ENCODE measurements at places on chromosomes 13 and 19.
A peak's percentile ranks its signal among the peaks of the same experiment; 100 is the strongest.

DNA sequence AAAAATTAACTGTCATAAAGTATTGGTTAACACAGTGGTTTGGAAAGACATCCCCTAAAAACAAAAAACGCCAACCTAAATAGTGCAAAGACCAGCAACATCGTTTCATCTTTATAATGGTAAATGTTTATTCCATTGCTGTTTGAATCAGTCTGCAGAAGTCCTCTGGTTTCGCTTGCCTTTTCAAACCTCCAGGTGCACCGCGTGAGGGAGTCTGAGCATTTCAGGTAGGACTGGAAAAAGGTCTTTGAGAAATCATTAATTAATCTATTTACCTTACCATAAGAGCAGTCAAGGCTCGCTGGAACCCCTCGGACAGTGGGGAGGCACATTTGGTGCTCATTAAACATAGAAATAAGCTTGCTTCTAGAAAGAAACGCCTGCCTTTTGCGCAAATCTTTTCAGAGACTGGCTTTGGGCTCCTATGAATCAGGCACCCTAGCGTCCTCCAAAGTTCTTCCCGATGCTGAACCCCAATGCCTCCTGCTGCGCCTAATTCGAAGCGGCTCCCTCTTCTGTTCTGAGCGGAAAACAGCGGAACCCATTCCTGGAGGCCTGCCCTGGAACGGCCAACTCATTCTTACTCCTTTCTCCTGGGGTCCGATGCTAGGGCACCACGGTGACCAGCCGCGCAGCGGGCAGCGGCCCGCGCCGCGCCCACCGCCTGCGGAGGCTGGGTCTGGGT lies 951 bp upstream of the MTUS2 start:
- DNase-seq: no peak

DNA sequence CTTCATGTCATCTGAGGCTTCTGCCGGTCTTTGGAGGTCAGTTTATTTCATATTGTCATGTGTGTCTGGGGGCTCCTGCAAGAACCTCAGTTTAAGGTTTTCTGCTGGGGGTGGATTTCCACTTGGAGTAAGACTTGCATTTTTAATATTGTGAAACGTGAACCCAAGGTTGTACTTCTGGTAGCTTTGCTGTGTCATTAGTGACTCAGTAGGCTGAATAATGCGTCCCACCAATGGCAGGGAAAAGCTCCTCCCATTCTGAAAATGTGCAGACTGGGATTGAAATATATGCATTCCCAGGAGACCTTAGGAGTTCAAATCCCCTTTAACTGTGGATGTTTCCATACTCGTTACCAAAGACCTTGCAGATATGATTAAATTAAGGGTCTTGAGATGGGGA lies 46.2 kb downstream of the ING1 start:
- no peak for DNase-seq

DNA sequence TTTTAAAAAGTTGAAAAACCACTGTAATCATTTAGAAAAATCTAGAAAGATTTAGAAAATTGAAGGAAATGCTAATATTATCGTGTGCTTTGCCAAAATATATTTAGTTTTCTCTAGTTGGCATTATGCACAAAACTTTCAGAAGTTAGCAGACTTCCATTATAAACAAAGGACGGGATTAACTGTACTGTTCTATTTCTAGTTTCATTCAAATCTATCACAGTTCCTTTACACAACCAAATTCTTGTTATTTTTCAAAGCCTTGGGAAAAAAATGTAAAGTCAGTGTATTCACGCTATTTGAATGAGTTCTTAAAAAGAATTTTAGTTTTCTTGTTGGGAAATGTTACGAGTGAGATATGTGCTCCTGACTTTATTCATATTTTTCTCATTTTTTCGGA lies 277.8 kb downstream of the LMO7 start:
- DNase-seq: no peak

DNA sequence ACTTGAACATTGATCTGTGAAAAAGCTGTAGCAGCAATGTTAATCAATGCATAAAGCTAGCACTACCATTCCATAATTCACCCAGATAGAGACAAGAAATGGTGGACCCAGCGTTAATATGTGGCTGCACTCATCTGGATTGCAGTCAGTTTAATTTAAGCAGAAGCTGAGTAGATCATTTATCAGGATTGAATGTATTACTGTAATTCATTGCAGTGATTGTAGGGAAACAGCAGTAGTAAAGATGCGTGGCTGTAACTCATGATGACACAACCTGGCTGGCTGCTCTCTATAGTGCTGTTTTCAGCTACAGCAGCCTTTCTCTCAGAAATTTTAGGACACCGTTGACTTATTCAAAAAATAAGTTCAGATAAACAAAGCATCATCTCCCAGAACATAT lies 499.5 kb upstream of the SLITRK6 start:
- no peak for DNase-seq

GRCh38 chr13:36154567-36155291 lies 23.5 kb upstream of the DCLK1 start:
- DNase-seq: no peak

DNA sequence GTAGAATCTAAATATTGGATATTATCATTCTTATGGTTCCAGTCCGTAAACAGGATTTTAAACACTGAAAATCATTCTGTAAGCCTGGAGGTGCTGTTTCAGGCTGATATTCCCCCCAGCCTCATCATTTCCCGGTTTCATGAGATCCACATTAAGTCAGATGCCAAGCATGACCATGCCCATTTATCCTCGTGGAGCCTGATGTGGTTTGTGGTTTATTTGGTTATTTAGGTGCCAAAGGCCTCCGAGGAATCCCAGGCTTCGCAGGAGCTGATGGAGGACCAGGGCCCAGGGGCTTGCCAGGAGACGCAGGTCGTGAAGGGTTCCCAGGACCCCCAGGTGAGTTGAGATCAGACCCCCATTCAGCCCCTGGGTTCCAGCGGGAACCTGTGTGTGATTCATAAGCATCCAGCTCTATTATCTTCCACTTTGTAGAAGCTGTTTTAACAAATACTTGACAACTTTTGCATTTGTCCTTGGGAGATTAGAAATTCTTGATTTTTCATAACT lies 92.5 kb downstream of the RAB20 start:
- DNase-seq: no peak

- DNase-seq: peak; percentile 27
These were observed 5.6 kb downstream of the ATP8A2 start for GRCh38 chr13:25377244-25377962.

DNA sequence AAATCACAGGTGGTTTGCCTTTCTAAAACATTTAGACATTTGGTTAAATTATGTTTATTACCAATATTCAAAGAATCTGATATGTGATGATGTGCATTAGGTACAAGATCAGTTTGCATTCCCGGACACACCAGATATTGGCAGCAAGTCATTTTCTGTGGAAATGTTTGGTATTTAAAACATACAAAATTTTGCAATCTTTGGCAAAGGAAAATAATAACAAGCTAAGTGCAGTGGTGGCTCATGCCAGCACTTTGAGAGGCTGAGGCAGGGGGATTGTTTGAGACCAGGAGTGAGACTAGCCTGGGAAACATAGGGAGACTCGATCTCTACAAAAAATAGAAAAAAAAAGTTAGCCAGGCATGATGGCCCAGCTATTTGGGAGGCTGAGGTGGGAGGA lies 29.1 kb upstream of the TSC22D1 start:
- no peak for DNase-seq

GRCh38 chr13:98199480-98199879 lies 22.4 kb upstream of the RNF113B start:
- no peak for DNase-seq

GRCh38 chr19:2561895-2562294 lies 86.0 kb downstream of the GADD45B start:
- no peak for DNase-seq

DNA sequence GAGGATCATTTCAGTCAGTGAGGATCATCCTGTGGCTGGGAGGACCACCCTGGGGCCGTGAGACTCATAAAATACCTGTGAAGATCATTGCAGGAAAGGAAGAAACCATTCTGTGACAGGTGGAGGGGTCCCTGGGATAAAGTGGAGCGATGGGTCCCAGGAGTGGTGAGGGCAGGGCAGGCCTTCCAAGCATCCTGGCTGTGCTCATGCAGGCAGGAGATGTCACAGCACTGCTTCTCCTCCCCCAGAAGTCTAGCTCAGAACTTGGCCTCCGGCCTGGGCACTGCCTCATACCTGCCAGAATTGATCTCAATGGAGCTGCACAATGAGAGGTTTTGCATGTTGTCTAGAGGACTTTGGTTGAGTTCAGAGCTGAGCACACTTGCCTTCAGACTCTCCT lies 11.1 kb downstream of the KLK1 start:
- DNase-seq: no peak

GRCh38 chr13:24207841-24208667 lies 47.5 kb downstream of the SPATA13 start:
- DNase-seq: no peak

DNA sequence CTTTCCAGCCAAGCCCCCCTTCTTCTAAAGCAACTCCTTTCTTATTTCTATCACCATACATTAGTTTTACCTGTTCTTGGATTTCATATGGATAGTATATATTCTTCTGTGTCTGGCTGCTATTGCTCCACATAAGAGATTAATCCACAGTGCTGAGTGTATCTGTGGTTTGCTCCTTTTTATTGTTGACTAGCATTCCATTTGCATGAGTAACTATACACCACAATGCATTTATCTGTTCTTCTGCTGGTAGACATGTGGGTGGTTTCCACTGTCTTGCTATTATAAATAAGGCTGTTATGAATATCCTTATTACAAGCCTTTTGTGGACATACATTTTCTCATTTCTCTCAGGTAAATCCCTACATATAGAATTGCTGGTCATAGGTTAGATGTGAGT lies 138.2 kb downstream of the SLC7A1 start:
- DNase-seq: no peak

GRCh38 chr13:25080773-25081172 lies 15.2 kb upstream of the PABPC3 start:
- peak; percentile 93 for DNase-seq

DNA sequence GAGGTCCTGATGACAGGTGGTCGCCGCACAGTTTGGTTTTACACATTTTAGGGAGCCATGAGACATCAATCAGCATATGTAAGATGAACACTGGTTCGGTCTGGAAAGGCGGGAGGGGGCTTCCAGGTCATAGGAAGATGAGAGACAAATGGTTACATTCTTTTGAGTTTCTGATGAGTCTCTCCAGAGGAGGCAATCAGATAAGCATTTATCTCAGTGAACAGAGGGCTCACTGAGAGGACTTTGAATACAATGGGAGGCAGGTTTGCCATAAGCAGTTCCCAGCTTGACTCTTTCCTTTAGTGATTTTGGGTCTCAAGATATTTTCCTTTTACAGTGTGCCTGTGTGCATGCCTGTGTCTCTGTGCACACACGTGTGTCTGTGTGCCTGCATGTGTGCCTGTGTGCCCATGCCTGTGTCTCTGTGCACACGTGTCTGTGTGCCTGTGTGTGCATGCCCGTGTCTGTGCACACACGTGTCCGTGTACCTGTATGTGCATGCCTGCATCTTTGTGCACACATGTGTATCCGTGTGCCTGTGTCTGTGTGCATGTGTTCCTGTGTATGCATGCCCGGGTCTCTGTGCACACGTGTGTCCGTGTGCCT lies 35.5 kb upstream of the TMEM255B start:
- peak; percentile 73 for DNase-seq

GRCh38 chr19:56884441-56884840 lies 43.9 kb upstream of the PEG3 start:
- DNase-seq: no peak

GRCh38 chr13:21436582-21436981 lies 22.5 kb downstream of the ZDHHC20 start:
- no peak for DNase-seq

GRCh38 chr19:51701468-51702100 lies 8.5 kb downstream of the SPACA6 start:
- peak; percentile 81 for DNase-seq

DNA sequence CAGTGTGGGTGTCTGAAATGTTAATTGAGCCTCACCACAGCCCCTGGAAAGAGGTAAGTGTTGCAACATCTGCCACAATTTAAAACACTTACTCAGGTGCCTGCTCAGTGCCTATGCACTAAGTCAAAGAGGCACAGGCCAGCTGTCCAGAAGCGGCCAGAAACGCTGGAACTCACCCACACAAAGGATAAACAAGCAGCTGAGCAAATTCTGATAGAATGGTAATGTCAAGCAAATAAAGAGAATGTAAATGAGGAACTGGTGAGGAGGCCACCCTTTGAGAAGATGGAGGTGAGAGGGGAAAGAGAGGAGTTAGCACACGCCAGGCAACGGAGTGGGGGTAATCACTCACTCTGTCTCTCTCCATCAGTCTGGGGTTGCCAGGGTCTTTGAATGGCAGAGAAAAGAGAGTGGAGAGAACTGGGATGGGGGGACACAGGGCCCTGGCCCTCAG lies 67.7 kb upstream of the SERP2 start:
- no peak for DNase-seq

DNA sequence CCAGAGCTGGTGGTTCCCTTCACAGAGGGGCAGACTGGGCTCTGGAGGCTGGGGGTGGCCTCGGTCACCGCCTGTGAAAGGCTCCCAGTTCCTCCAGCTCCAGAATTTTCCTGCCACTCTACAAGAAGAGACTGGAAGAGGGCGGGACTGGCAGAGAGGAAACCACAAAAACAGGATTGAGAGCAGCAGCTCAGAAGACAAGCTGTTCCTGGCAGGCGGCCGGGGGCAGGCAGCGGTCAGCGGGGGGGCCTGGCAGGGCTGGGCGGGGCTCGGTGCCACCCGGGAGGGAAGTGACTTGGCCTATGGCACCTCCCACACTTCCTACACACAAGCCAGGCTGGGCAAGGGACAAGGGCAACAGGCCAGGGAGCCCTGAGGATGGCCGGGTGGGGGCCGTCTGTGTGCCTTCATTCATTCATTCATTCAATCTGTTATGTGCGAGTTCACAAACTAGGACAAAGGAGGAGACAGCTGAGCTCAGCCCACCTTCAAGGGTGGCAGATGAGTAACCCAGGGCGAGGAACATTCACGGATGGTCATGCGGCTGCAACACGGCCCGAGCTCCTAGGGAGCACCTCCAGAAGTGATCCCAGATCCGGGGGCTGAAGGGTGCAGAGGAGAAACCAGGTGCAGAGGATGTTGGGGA lies 16.9 kb upstream of the BTBD2 start:
- no peak for DNase-seq

GRCh38 chr13:111460548-111461444 lies 140.4 kb downstream of the TEX29 start:
- DNase-seq: no peak

- no peak for DNase-seq
These were observed 801.1 kb downstream of the SLITRK5 start for GRCh38 chr13:88472316-88472715.

- no peak for DNase-seq
These were observed 33.3 kb downstream of the UFM1 start for GRCh38 chr13:38382946-38383345.

DNA sequence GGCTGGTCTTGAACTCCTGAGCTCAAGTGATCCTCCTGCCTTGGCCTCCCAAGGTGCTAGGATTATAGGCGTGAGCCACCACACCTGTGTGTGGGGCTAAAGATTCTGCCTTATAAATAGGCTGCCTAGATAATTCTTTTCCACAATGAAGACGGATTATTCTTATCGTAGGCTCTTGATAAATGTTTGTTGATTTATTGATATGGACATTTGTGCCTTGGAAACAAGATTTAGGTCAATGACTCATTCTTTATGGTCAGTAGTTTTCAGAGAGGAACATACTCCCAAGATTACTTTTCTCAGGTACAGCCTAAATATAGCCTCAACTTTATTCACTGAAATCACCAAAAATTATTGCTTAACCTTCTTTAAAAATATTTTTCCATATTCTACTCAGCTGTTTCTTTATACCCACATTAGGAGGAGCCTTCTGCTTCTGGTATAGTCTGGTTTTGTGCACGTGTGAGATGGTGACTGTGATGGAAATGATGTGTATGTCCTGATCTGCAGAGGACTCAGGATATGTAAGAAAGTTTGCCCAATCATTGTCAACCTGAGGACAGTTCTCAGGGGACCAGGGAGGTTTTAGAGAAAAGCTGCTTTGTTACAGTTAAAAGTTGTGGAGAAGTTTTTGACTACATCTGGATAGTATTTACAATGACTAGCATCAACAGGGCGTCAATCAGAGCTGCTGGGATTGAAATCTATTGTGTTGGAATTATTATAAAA lies 208.9 kb downstream of the DNAJC15 start:
- DNase-seq: no peak
